ENCODE measurements at places on chromosomes 16 and 17.

DNA sequence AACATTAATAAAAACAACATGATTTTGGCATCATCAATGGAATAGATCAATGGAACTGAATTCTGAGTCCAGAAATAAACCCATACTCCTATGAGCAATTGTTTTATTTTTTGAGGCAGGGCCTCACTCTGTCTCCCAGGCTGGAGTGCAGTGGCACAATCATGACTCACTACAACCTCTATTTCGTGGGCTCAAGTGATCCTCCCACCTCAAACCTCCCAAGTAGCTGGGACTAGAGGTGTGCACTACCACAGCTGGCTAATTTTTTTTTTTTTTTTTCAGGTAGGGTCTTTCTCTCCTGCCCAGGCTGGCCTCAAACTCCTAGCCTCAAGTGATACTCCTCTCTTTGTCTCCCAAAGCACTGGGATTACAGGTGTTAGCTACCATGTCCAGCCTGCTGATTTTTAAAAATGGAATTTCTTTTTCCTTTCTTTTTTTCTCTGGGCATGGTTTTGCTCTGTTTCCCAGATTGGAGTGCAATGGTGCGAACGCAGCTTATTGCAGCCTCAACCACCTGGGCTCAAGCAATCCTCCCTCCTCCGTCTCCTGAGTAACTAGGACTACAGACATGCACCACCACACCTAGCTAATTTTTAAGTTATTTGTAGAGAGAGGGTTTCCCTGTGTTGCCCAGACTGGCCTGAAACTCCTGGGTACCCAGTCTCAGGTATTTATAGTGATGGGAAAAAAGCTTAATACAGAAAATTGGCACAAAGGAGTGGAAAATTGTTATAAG lies 7.3 kb upstream of the PRDM7 start:
- H3K36me3 ChIP-seq: no peaks in the 10 kb centered on the region
- H3K4me1 ChIP-seq: peaks cover 15% of the 10 kb centered on the region
- no peak overlapping the region for H3K4me3 ChIP-seq

GRCh38 chr17:57135789-57136291 lies 50.8 kb downstream of the AKAP1 start:
- peaks cover 6% of the 10 kb centered on the region for H3K4me1 ChIP-seq
- no peaks in the 10 kb centered on the region for H3K36me3 ChIP-seq
- H3K27ac ChIP-seq: no peak overlapping the region
- no peaks in the 10 kb centered on the region for H3K27me3 ChIP-seq
- no peak for DNase-seq

- peak overlapping the region; percentile 97 for H3K27ac ChIP-seq
- H3K4me3 ChIP-seq: peak overlapping the region; percentile 94
- peaks cover 28% of the 10 kb centered on the region for H3K4me1 ChIP-seq
- H3K36me3 ChIP-seq: peaks cover 39% of the 10 kb centered on the region
Measured at GRCh38 chr17:7250695-7251627, 573 bp downstream of the CTDNEP1 start.

DNA sequence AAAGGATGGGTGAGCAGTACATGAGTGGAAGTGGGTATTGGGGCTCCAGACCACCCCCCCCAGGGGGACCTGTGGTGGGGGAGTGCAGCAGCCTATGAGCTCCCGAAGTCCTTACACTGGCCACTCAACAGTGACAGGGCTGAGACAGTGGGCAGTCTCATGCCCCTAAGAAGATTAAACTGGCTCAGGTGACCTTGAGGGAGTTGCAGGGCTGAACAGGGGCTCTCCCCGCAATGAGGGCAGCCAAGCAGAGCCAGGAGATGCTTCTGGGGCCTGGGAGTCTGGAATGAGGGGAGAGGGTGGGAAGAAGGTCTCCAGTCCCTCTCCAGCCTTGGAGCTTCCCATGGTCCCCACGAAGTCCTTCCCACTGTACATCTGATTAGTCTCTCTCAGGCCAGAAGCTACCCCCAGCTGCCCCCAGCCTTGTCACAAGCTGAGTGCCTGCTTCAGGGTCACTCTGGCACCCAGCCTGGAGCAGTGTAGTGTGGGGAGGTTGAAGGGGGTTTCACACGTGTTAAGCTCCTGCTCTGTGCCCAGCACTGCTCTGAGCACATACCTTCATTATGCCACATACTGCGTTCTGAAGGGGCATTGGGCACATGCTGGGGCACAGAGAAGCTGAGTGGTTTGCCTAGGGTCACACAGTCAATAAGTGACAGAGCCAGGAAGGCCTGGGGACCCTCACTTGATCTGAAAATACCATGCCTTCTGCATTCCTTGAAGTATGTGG lies 1.0 kb upstream of the CDH16 start:
- peaks cover 23% of the 10 kb centered on the region for H3K27me3 ChIP-seq
- H3K27ac ChIP-seq: no peak overlapping the region
- H3K4me1 ChIP-seq: peaks cover 34% of the 10 kb centered on the region
- DNase-seq: no peak
- peaks cover 30% of the 10 kb centered on the region for H3K36me3 ChIP-seq

- no peak overlapping the region for H3K27ac ChIP-seq
- H3K4me1 ChIP-seq: peaks cover 6% of the 10 kb centered on the region
Measured at GRCh38 chr16:24853169-24853824, 7.5 kb downstream of the SLC5A11 start.

DNA sequence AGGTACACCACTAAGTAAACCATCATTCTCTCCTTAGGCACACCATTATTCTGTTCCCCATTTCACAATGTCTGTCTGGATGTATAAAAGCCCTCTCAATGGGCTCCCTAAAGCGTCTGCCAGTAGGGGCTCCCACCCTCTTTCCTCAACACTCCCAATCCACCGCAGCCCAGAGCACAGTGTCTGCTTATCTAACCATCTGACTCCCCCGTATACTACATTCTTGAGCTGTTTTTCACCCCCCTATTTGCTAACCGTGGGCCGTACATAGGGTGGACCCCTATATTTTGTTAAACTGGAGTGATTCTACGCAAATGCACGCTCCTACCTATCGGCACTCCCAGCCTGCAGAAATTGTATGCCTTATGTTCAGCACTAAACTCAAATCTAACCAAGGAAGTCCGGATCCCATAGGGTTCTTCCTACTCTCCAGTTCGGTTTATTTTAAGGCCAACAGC lies 685 bp upstream of the PSMD3 start:
- H3K4me3 ChIP-seq: peak overlapping the region; percentile 97
- H3K27me3 ChIP-seq: no peaks in the 10 kb centered on the region
- H3K4me1 ChIP-seq: peaks cover 21% of the 10 kb centered on the region
- peaks cover 15% of the 10 kb centered on the region for H3K36me3 ChIP-seq
- H3K27ac ChIP-seq: peak overlapping the region; percentile 92

DNA sequence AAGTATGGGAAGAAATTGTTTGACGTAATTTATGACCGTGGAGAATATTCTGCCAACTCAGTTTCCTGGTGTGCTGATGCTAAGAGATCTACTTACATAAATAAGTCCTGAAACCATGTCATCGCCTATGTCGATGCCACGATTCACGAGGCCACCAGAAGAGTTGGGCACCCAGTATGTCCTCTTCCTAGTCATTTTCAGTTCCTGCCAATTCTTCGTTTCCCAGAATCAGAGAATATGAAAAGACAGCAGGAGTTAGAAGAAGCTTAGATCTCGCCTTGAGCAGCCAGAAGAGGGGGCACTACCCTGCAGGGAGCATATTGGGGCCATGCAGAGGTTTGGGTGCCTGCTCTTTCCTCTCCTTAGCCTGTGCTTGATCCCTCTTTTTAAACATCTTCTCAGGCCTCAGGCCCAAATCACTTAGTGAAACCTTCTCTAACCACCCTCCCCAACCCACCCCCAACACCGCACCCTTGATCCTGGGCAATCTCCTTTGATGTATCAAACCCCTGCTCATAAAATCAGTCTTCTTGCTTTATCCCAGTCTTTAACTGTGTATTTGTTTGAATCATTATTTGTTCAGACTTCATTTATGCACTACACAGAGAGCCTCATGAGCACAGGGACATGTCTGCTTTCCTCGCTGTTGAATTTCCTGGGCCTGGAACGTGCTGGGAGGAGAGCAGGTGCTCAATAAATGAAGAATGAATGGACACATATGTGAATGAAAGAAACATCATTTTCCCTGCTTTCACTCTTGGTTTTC lies 12.2 kb upstream of the LONP2 start:
- no peak for DNase-seq
- H3K36me3 ChIP-seq: no peaks in the 10 kb centered on the region
- no peaks in the 10 kb centered on the region for H3K27me3 ChIP-seq
- no peak overlapping the region for H3K4me3 ChIP-seq

GRCh38 chr16:47664653-47665325 lies 203.7 kb downstream of the PHKB start:
- H3K27ac ChIP-seq: no peak overlapping the region
- no peaks in the 10 kb centered on the region for H3K4me1 ChIP-seq
- no peaks in the 10 kb centered on the region for H3K36me3 ChIP-seq
- H3K4me3 ChIP-seq: no peak overlapping the region
- no peaks in the 10 kb centered on the region for H3K27me3 ChIP-seq

GRCh38 chr16:79653373-79653891 lies 52.9 kb upstream of the MAF start:
- peaks cover 17% of the 10 kb centered on the region for H3K4me1 ChIP-seq
- no peak for DNase-seq
- no peaks in the 10 kb centered on the region for H3K36me3 ChIP-seq
- no peak overlapping the region for H3K4me3 ChIP-seq
- peak overlapping the region; percentile 30 for H3K27ac ChIP-seq
- H3K27me3 ChIP-seq: no peaks in the 10 kb centered on the region

GRCh38 chr17:79276821-79277220 lies 202.2 kb downstream of the ENGASE start:
- H3K27me3 ChIP-seq: peaks cover 53% of the 10 kb centered on the region
- no peaks in the 10 kb centered on the region for H3K4me1 ChIP-seq
- H3K4me3 ChIP-seq: no peak overlapping the region
- no peak for DNase-seq

DNA sequence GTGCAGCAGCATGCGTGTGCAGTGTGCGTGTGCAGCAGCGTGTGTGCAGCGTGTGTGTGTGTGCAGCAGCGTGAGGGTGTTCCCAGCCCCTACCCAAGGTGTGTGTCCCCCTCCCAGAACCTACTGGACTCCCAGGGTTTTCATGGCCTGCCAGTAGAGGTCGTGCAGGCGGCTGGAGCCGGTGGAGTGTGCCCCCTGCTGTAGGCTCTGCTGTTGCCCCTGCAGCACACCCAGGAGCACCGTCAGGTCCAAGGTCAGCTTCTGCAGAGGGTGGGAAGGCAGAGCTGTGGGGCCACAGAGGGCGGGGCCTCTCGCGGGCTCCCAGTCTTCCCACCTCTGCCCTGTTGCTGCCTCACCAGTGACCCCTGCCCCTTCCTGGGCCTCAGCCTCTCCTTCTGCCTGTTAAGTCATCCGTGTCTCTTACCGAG lies 14.9 kb downstream of the MYBBP1A start:
- peaks cover 75% of the 10 kb centered on the region for H3K4me1 ChIP-seq
- H3K27ac ChIP-seq: no peak overlapping the region
- no peak overlapping the region for H3K4me3 ChIP-seq
- no peak for DNase-seq

- H3K4me1 ChIP-seq: no peaks in the 10 kb centered on the region
- H3K36me3 ChIP-seq: no peaks in the 10 kb centered on the region
- DNase-seq: no peak
- no peaks in the 10 kb centered on the region for H3K27me3 ChIP-seq
- no peak overlapping the region for H3K4me3 ChIP-seq
Measured at GRCh38 chr17:19555746-19556145, 22.1 kb downstream of the SLC47A1 start.

- no peak for DNase-seq
- H3K4me1 ChIP-seq: no peaks in the 10 kb centered on the region
- H3K36me3 ChIP-seq: no peaks in the 10 kb centered on the region
- no peak overlapping the region for H3K4me3 ChIP-seq
- H3K27ac ChIP-seq: no peak overlapping the region
- H3K27me3 ChIP-seq: no peaks in the 10 kb centered on the region
Measured at GRCh38 chr17:63293323-63294075, 152.6 kb downstream of the CYB561 start.

DNA sequence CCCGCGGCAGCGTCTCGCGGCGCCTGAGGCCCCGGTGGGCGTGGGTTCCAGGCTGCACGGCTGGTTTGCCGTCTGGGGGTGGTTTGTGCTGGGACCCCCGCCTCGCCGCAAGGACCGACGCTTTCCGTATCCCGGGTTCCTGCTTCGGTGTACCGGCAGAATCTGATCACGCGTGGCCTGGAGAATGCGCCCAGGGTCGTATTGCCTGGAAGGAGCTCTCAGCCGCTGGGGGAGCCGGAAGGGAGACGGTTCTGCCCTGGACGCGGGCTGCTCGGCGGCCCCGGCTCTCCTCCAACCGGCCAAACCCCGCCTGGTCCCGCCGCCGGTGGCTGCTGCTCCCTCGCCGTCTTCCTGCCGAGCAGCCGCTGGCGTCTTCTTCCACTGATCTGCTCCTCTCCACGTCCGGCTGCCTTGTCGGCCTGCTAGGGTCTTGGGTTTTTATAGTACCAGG lies 39.8 kb downstream of the ZNF778 start:
- peak overlapping the region; percentile 46 for H3K4me3 ChIP-seq
- no peak for DNase-seq
- H3K4me1 ChIP-seq: peaks cover 12% of the 10 kb centered on the region
- no peaks in the 10 kb centered on the region for H3K27me3 ChIP-seq
- no peaks in the 10 kb centered on the region for H3K36me3 ChIP-seq
- no peak overlapping the region for H3K27ac ChIP-seq

GRCh38 chr16:25613931-25614330 lies 77.8 kb upstream of the HS3ST4 start:
- no peak overlapping the region for H3K27ac ChIP-seq
- H3K4me3 ChIP-seq: no peak overlapping the region
- DNase-seq: no peak
- H3K4me1 ChIP-seq: no peaks in the 10 kb centered on the region
- no peaks in the 10 kb centered on the region for H3K27me3 ChIP-seq
